ENCODE measurements at places on chromosomes 4 and X. TPM values are rescaled to one million over a fixed set of nuclear protein-coding genes. Genes with fewer than 3 reads are reported as not detected.

DNA sequence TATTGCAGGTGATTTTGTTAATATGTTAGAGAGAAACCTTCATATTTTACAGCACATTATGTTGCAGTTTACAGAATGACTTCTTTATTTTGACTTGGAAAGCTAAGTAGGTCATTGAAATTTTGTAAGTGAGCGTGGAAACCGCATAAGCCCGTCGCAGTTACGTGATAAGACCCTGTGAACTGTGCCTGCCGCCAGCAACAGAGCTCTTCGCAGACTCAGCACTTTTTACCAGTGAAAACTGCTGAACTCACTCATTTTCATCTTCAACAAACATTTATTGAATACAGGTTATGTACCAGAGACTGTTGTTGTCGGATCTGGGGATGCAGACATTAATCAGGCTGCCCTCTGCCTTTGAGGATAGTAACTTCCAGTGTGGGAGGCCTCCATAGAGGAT lies 355.7 kb downstream of the HS3ST1 start:
- DNase-seq = no peak

DNA sequence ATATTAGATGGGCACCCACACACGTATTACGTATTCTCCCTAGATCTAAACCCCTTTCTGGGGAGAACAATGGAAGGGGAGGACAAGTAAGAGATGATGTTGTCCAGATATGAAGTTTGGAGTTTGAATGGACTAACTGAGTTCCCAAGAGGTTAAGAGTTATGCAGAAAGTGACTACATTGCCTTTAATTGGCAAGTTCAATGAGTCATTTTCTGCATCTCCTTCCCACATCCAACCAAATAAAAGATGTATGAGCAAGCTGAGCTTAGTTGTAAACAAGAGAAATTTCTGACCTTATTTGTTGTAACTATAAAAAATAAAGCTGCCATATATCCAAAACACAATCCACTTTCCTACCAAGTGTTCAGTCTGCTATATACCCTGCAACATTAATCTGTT lies 50.5 kb downstream of the TIGD2 start:
- no peak for DNase-seq

DNA sequence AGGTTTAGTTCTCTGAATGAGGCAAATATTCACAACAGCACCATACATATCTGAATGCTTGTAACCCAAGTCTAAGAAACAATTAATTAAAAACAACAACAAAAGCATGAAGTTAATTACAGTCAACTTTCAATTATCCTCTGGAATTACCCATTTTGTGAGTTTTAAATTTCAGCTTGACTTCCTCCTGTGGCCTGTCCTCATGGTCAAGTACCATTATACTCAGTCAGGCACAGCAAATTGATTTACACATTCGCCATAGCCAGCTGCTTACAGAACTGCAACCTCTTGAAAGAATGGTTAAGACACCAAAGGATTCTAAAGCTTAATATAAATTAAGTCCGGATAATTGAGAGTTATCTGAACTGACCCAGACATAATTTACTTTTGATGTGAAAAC lies 306.5 kb downstream of the CAMK2D start:
- no peak for DNase-seq

The SPARCL1 gene
- polyA plus RNA-seq = 353 TPM

The GPR82 gene
- polyA plus RNA-seq = 0.26 TPM

The CXorf65 gene
- not detected for polyA plus RNA-seq

- no peak for DNase-seq
These were observed 18.8 kb downstream of the TLR6 start for GRCh38 chr4:38837849-38838248.

The CAPN6 gene
- polyA plus RNA-seq = 40.7 TPM

DNA sequence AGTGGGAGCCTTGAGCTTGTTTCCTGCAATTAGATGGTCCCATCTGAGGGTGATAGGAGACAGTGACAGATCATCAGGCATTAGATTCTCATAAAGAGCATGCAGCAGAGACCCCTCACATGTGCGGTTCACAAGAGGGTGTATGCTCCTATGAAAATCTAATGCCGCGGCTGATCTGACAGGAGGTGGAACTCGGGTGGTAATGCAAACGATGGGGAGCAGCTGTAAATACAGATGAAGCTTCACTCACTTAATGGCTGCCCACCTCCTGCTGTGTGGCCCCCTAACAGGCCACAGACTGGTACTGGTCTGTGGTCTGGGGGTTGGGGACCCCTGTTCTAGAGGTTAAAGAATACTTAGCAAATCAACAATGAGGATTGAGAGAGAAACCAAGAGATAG lies 201.5 kb upstream of the PITX2 start:
- DNase-seq = no peak

DNA sequence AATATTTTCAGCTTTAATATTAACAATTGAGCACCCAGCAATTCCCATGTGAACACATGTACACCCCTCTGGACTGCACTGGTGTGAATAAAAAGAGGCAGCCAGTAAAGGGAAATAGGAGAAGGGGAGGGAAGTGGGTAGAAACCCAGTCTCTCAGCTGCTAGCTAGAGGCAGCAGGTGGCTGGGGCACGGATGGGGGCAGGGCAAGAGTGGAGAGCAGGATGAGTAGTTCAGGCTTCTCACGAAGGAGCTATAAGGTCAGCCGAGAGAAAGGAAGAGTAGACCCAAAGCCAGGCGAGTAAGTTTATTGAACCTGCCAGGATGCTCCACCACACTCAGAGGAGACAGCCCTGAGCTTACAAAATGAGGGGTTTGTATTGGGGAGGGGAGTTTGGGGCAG lies 184.8 kb upstream of the MTMR8 start:
- no peak for DNase-seq

The GAGE12H gene
- not detected for polyA plus RNA-seq

DNA sequence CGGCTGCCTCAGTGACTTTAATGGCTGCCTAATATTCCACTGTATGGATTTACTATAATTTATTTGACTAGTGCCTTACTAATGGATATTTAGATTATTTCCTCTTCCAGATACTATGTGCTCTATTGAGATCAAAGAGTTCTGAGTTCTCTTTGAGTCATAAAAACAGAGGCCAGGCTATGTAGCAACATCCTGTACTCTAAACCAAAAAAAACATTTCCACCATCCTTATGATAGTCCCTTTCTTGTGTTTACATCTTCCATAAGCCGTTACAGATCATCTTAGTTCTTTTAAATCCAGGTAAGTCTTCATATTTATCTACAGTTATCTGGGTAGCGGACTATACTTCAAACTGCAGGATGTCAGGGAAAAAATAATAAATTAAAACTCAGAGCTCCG lies 56.6 kb upstream of the TMEM184C start:
- no peak for DNase-seq

GRCh38 chrX:120299928-120300327 lies 11.3 kb downstream of the TMEM255A start:
- DNase-seq = no peak

- DNase-seq = no peak
These were observed 150.0 kb downstream of the ANAPC10 start for GRCh38 chr4:144948009-144948408.

- DNase-seq = peak; percentile 36
These were observed 89.6 kb upstream of the PRPS2 start for GRCh38 chrX:12701628-12702027.

GRCh38 chr4:64399313-64400109 lies 9.7 kb downstream of the TECRL start:
- no peak for DNase-seq

DNA sequence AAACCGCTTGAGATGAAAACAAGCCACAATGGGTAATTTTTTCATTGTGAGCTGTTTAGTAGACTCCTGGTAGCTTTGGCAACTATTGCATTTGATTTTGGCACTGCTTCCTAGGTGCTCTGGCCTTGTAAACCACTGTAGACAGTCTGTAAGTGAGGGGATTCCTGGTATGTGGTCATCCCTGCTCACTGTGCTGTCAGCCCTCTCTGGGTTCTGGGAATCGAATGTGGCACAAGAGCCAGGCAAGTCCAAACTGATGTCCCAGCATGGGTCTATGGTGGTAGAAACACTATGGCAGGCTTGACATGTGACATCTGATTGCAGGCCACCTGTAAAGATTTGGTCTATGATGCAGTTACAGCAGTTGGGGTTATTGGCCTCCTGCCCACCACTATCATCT lies 2.5 kb downstream of the USP51 start:
- DNase-seq = no peak

DNA sequence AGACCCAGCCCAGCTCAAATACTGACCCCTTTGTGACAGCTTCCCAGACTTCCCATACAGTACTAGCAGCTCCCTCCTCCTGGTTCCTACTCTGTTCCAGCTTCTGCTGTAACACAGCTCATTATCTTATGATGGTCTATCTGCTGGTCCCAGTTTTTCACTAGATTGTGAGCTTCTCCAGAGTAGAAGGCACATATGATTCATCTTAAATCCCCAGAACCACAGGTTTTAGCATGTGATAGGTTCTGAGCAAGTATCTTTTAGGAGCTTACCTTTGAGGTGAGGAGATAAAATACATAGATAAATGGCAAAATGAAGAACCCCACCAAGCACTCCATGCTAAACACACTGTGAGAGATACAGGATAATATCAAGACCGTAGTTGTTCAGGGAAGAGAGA lies 27.6 kb upstream of the ANXA3 start:
- DNase-seq = no peak

- DNase-seq = no peak
These were observed 4.2 kb downstream of the DCTD start for GRCh38 chr4:182913036-182913435.

- no peak for DNase-seq
These were observed 130.8 kb downstream of the ENOX2 start for GRCh38 chrX:130772105-130772775.

- DNase-seq = no peak
These were observed 892.6 kb upstream of the LCORL start for GRCh38 chr4:18914182-18914581.

The F8A1 gene
- polyA plus RNA-seq = 17.3 TPM

The MAOB gene
- 15.8 TPM for polyA plus RNA-seq

The NDST4 gene
- polyA plus RNA-seq = 0.51 TPM

The SMIM10 gene
- 8.2 TPM for polyA plus RNA-seq

The GASK1B gene
- polyA plus RNA-seq = 27.9 TPM

DNA sequence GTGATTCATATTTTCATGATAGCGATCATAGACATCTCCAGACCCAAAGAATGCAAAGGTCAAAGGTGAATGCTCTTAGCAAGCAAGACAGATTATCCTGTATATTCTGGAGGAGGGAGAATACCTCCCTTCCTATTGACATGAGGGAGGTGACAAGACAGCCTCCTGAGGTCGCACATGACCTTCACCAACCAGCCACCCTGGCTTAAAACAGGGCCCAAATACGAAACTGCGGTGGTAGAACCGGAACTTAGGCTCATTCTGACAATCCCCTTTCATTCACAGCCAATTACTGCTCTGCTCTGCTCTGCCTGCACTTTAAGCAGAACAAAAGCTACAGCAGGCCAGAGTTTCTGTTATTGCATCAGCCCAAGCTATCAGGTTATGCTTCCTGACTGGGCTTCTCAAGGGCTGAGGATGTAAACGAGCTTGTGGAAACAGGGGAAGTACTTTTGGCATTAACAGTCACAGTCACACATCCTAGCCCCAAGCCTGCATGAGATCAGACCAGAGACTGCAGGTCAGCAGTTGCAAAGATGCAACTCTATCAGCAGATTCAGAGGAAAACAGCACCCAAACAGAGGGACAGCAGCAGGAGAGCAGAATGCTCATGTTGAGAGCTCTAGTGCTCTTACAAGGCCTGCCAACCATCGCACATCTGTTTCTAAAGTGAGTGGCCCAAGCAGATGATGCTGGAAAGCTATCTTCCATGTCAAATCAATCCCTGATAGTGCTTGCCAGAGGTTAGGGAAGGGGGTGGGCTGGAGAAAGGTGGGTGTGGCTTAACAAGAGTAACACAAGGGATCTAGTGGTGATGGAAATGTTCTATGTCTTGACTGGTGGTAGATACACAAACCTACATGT lies 51.3 kb upstream of the MAP3K15 start:
- DNase-seq = no peak

GRCh38 chr4:147236806-147237205 lies 244.1 kb upstream of the EDNRA start:
- DNase-seq = no peak

DNA sequence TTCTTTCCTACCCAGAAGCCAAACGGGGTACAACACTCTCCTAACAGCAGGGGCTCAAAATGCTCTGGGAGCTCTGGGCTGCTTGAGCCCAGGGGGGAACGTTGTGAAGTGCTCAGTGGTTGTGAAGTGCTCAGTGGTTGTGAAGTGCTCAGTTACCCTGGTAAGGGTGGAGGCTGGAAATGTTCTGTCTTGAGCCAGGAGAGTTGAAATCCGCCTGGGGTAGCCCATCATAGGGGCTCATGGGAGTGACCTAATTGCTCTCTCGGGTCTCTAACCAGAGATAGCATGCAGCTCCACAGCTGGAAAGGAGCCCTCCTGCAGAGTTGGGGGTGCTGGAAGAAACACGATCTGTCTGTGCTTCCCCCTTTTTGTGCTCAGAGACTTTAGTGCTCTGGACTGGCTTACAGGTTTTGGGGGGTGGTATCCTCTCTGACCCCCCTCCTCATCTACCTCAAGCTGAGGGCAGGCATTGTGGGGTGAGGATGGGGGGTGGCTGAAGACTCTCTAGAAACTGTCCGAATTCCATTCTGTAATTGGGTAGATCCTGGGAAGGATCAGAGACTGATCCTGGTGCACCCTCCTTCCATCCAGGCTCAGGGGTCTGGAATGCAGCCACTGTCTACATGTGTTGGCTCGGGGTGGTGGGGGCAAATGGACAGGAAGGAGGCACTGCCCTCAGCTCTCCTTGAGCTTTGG lies 2.7 kb downstream of the EFNB1 start:
- DNase-seq = no peak

- no peak for DNase-seq
These were observed 115.3 kb upstream of the ARX start for GRCh38 chrX:25131055-25131454.

GRCh38 chr4:186485561-186486062 lies 69.8 kb downstream of the MTNR1A start:
- peak; percentile 45 for DNase-seq

The MOB1B gene
- 42.0 TPM for polyA plus RNA-seq

- no peak for DNase-seq
These were observed 296.1 kb downstream of the TRIML1 start for GRCh38 chr4:188435381-188435780.

GRCh38 chr4:123587983-123588494 lies 191.4 kb downstream of the SPRY1 start:
- DNase-seq = no peak

- no peak for DNase-seq
These were observed 18.4 kb downstream of the MID1IP1 start for GRCh38 chrX:38819709-38820108.

- no peak for DNase-seq
These were observed 2020.8 kb upstream of the ADGRL3 start for GRCh38 chr4:59179372-59179771.

GRCh38 chrX:387729-388128 lies 1.0 kb upstream of the PPP2R3B start:
- no peak for DNase-seq

DNA sequence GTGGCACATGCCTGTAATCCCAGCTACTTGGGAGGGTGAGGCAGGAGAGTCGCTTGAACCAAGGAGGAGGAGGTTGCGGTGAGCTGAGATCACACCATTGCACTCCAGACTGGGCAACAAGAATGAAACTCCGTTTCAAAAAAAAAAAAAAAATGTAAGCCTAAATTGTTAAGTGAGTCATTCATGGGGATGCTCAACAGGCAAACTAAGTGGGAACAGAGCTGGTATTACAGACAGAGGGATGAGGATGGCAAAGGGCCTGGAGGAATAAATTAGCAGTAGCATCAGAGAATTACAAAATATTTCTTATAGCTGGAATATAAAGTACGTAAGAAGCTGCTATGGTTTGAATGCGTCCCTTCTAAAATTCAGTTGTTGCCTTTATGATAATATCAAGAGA lies 43.4 kb upstream of the OGT start:
- DNase-seq = no peak
